ENCODE measurements at places on chromosomes 2 and 18.

GRCh38 chr18:63444580-63444979 lies 22.3 kb upstream of the VPS4B start:
- DNase-seq, result no peak

DNA sequence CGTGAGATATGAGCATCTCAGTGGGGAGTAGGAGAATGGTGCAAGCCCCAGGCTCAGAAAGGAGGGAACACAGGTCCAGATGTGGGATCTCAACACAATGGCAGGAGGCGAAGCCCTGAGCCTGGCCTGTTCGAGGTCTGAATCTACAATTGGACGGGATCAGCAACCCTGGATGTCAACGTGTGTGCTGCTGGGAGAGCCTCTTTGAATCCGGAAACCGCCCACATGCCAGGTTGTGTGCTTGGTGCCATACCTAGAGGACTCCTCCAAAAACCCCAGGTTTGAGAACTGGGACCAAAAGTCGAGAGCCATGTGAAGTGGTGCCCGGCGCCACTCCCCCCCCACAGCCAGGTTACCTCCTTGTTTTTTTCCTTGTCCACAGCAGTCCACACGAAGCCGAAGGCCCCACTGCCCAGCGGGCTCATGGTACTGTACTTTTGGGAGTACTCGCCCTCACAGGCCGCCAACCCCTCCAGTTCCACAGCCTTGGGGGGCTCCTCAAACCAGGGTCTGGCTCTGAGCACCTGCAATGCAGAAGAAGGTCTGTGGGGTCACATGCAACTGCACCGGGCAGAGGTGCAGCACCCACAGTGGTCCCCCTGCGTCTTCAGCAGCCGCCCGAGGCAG lies 20.4 kb upstream of the MTERF4 start:
- no peak for DNase-seq

- DNase-seq, result no peak
Measured at GRCh38 chr18:60372596-60372995, at the start of gene MC4R. Gene MC4R, minus strand, starts transcription at chr18:60372775. Its CDS starts 426 bp downstream, at chr18:60372349.

GRCh38 chr18:57207124-57207916 lies 60.4 kb downstream of the BOD1L2 start:
- DNase-seq, result no peak

GRCh38 chr18:76821875-76822505 lies 367 bp upstream of the ZNF236 start:
- peak; percentile 58 for DNase-seq

- no peak for DNase-seq
Measured at GRCh38 chr2:168158586-168158985, 88.8 kb downstream of the STK39 start.

GRCh38 chr2:78644854-78645253 lies 380.6 kb upstream of the REG3G start:
- no peak for DNase-seq

- no peak for DNase-seq
Measured at GRCh38 chr18:58339890-58340289, 289.0 kb downstream of the ALPK2 start.

GRCh38 chr2:174334781-174335251 lies at the start of gene SP9:
Gene SP9, plus strand, starts transcription at chr2:174334954. Its CDS starts 139 bp downstream, at chr2:174335093.
- DNase-seq, result no peak

DNA sequence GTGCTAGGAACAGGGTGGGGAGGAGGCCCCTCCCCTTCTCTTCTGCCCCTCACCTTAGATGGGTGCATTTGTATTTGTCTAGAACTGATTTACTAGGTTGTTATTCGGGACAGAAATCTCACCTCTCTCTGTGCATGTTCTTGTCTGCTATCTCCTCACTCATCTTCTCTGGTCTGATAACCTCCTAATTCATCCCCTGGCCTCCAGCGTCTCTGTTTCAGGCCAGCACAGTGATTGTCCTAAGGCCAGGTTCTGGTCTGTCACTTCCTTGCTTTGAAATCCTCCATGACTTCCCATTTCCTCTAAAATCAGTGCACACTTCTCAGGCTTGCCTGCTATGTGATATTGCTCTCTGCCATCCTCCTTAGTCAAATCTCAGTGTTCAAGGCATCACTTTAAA lies 58.4 kb downstream of the CELF4 start:
- no peak for DNase-seq

DNA sequence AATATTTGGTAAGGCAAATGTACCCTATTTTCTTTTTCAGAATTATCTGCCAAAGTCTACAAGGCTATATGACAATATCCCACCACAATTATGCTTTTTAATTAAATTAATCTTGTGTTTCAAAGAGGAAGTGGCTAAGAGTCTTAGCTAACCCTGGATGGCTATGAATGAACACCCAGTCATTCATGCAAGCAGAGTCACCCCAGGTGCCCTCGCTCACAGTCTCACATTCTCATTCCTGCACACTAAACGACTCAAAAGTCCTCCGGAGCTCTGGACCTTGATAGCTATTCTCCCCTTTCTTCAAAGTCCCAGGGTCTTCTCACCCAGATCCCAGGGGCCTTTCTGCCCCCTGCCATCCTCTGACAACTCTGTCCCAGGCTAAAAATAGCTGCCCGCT lies 42.1 kb upstream of the MRPL19 start:
- no peak for DNase-seq

DNA sequence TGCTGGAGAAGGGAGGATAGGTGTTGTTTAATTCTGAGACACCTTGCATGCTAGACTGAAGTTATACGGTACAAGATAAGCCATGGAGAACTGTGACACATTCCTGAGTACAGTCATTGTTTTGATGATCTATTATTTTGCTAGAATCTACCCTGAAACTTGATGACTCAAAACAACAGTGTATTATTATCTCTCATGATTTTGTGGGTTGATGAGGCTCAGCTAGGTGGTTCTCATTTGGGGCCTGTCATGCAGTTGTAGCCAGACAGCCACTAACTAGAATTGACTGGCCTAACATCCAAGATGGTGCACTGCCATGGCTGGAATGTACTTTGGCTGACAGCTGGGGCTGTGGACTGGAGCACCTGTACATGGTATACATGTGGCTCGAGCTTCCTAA lies 5.4 kb upstream of the IL1R1 start:
- no peak for DNase-seq

DNA sequence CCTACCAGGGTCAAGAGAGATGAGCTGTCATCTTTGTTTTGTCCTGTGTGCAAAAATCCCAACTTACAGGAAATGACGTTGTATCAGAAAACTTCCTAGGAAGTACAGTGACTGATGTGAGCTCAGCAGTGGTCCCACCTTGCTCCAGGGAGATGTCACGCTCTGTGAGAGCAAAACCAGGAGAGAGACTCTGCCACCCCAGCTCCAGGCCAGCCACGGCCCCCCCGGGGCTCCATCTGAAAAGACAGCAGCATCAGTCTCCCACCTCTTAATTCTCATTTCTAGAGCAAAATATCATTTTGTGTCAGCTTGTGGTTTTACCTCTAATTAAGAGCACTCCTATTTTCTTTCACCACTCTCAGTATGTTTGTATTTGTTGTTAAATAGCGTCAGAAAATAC lies 57.5 kb downstream of the MYL12B start:
- DNase-seq, result no peak

DNA sequence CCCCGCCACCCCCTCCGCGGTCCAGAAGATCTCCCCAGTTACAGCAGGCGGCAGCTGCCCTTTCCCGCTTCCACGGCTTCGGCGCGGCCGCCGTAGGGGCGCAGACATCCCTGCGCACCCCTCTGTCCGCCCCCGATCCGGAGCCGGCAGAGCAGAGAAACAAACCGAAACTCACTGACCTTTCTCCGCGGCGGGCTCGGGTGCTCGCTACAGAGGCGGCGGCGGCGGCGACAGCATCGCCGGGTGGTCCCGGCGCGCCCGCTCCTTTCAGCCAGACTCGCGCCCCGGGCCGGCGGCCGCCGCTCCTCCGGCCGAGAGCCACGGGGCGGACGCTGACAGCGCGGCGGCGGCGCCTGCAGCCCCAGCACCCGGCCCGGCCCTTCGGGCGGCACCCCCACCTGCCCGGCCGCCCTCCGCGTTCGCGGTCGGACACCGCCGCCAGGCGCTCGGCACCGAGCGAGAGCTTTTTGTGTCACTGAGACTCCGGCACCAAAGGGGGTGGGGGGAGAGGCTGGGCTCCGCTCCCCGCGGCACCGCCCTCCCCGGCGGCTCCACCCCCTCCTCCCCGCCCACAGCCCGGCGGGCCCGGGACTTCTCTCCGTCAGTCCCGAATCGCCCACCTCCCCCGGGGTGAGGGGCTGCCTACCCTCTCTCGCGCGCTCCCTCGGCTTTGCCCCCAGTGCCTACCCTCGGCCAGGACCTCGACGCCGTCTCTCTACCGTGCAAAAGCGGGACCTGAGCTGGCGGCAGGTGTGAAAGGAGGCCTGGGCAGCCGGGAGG lies 1.4 kb upstream of the RNF152 start:
- peak; percentile 54 for DNase-seq

DNA sequence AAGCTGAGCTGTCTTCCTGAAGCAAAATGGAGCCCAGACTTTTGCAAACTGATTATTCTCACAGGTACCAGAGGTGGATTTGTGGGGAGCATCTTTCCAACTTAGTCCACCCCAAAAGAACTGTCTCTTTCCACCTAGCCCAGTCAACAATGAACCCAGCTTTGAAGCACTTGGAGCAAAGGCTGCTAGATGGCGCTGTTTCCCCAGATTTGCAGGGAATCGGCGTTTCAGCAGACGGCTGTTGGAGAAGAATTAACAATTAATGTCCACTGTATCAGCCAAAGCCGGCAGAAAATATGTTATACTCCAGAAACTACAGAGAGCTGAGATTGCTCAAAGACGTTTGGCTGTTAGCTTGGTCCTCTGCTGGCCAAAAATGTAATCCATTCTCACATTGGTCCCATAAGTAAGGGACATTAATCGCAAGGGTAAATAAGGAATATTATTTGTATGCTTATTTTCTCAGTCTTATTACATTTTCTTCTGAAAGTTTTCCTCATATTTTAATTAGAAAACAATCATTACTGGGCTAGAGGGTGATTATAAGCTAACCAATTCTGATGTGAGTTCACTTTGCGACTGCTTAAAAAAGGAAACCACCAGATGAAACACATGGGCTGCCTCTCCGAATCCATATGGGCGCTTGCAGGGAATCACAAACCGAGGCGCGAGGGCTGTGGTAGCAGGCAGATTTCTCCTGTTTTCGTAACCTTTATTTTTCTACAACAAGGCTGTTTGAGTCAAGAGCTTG lies 423.8 kb upstream of the MEX3C start:
- DNase-seq, result no peak

GRCh38 chr2:220880623-220881596 lies 691.2 kb downstream of the EPHA4 start:
- DNase-seq, result no peak

GRCh38 chr18:9123520-9123919 lies 13.1 kb upstream of the ANKRD12 start:
- no peak for DNase-seq

GRCh38 chr2:126793885-126794613 lies 104.6 kb upstream of the TEX51 start:
- DNase-seq, result no peak

- no peak for DNase-seq
Measured at GRCh38 chr2:231413921-231414476, 18.5 kb downstream of the B3GNT7 start.

DNA sequence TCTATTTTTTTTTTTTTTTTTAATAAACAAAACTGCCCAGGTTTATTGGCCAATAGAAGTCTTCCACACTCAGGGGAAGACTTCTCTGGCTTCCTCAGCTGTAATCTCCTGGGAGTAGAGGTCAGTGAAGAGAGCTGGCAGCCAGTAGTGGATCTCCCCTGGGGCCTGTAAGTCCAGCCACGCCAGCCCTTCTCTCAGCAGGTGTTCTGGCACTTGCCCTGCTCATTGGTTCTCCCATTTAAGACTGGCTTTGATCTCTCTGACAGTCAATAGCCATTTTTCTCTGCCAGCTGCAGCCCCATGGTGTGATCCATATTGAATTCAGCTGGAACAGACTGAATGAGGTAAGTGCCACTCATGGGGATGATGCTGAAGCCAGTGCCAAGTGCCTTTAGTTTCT lies 170.6 kb upstream of the SPHKAP start:
- no peak for DNase-seq

GRCh38 chr2:64889803-64890202 lies 99.4 kb upstream of the SLC1A4 start:
- DNase-seq, result no peak

DNA sequence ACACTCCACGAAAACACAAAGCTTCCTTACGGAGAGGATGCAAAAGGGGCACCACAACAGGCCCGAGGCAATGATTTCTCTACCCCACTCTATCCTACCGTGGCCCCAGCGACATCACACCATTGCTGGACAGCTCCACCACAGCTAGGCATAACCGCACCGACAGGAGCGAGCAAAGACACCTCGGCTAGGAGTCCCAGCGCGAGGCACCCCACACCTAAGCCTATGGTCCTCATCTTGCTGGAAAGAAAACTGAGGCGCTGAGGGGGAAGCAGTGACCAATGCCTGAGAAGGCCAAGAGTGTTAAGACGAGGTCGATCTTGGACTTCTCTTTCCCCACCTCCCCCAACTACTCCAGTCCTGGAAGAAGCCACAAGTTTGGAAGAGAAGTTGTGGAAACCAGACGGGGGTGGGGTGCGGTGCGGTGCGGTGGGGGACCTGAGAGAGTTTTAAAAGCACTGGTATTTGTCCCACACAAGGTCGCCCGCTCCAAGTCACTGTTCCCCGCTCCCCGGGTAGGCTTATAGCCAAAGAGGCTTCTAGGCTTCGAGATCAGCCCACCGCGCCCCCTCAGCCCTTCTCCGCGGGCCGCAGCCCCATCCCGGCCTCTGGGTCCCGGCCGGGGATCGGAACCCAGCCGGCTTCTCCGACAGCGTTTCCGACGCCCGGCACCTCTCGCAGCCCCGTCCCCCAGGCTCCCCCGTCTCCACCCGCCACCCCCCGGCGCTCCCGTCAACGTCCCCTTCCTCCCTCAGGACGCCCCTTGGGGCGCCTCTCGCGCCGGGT lies 766 bp downstream of the PDE6D start:
- DNase-seq, result no peak

- no peak for DNase-seq
Measured at GRCh38 chr2:98473995-98474780, 29.5 kb downstream of the INPP4A start.

DNA sequence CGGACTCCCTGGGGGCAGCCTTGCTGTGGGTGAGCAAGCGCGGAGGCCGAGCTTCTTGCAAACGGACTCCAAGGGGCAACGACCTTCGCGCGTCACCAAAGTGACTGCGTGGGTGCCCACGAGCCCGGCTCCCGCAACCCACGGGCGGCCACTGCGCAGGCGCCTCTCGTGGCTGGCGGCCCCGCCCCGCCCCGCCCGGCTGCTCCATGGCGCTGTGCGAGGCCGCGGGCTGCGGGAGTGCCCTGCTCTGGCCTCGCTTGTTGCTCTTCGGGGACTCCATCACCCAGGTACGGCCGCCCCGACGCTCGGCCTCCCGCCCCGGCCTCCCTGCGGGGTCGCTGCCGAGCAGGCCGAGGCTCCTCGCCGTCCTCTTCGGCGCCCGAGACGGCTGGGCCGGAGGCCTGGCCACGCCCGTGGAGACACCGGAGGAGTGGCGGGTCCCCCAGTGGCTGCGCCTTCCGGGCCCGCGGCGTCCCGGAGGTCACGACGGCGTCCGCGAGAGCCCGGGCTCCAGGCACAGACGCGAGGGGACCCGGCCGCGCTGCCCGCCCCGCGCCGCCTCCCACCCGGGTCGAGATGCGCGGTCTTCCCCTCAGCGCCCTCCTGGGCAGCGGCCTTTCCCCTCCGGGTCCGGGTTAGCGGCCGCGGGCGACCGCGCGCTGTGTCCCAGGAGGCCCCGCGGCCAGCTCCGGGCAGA lies at the start of gene IAH1:
IAH1 (plus strand) TSS at position 191 of the 697 bp plus-strand sequence; CDS start at position 207, 16 bp downstream.
- peak; percentile 78 for DNase-seq
